NCI-H1694 (cell line): ENCODE measurements at places on chromosomes 11 and 22.
A peak's percentile ranks its signal among the peaks of the same experiment; 100 is the strongest.

- peak; percentile 73 for DNase-seq
Measured at GRCh38 chr11:45110562-45110961, 35.9 kb upstream of the PRDM11 start.

GRCh38 chr22:29078036-29078868 lies 5.4 kb downstream of the KREMEN1 start:
- no peak for DNase-seq

- no peak for DNase-seq
Measured at GRCh38 chr11:120195601-120196320, 15.1 kb upstream of the OAF start.

GRCh38 chr11:2909133-2909902 lies 19.9 kb downstream of the PHLDA2 start:
- no peak for DNase-seq

GRCh38 chr11:74806267-74806666 lies 57.6 kb downstream of the RNF169 start:
- DNase-seq: no peak

DNA sequence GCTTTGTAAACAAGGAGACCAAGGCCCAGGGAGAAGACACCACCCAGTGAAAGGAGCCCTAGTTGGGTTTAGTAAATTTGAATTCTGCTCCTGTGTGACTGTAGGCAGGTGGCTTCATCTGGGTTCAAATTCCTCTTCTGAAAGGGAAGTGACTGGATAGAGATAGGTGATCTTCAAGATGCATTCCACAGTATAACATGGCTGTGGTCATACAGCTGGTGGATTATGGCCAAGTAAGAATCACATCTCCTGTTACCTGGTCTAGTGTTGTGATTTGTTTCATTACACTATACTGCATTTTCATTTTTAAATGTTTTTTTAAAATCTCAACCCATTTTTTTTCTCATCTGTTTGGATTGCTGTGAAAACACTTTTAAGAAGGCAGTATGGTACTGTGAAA lies 58.0 kb upstream of the PICALM start:
- DNase-seq: no peak

DNA sequence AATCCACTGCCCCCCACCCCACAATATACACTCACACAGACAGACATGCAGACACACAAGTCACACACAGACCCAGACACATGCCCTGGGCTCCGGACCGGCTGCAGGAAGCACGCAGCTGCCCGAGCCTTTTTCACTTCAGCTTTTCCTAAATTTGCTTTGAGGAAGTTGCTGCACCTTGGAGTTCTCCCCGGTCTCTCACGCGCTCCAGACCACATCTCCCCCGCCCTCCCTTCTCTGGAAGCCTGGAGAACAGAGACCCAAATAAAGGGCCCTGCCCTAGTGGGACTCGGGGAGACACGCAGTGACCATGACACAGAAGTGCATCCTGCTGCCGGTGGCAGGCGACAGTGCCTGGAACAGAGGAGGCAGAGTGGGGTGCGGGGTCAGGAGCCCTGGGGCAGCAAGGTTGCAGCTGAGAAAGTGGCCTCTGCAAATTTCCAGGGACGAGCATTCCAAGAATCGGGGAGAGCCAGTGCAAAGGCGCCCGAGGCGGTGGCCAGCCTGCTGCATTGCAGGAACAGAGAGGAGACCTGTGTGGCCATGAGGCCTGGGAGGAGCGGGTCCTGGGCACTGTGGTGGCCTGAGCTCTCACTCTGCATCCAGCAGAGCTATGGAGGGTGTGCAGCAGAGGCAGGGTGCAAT lies 19.1 kb downstream of the RPL3 start:
- no peak for DNase-seq

GRCh38 chr22:40385036-40385782 lies 14.8 kb downstream of the SGSM3 start:
- DNase-seq: no peak

- no peak for DNase-seq
Measured at GRCh38 chr11:17930544-17931125, 82.2 kb downstream of the SERGEF start.

- DNase-seq: no peak
Measured at GRCh38 chr11:47272706-47273105, 2.8 kb downstream of the MADD start.

DNA sequence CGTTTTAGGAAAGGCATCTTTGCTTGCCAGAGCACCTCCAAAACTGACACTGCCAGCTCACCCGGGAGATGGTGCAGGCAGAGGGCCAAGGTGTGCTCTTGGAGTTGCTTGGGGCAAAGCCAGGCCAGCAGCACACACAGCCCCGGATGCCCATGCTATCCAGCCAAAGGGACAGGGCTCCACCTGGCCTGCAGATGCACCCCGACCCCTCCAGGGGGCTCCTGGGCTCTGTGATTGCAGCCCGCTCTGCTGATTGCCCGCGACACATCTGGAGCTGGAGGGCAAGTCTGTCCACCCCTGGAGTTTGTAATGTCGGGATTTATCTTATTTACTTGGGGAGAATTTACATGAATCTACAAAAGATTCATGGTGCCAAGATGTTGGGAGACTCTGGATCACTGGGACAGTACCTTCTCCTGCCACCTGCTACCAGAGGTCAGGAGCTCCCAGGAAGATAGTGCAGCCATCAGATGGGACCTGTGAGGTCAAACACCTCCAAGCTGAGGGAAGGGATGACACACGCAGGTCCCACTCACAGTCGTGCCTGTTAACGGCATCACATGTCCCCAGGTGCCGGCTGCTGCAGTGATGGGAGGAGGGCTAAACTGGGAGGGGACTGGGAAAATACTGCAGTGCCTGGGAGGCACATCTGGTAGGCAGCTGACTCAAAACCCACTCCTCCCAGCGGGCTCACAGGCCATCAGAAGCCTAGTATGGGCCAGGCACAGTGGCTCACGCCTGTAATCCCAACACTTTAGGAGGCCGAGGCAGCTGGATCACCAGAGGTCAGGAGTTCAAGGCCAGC lies 17.2 kb downstream of the CBX7 start:
- no peak for DNase-seq

GRCh38 chr11:121810291-121810690 lies 305.7 kb downstream of the BLID start:
- DNase-seq: no peak

DNA sequence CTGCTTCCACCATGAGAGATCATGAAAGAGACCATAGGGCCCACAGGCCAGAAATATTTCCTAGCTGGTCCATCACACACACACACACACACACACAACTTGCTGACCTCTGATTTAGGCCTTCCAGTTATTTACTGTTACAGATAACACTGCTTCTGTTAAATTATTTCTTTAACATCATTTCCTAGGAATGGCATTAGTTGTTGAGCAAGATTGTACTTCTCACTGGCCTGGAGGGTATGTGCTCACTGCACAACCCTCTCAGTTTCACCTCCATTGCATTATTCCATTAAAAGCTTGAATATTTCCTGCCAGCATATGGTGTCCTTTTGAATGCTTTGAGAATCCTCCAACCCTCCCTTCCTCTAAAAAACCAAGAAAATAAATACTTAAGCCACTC lies 104.4 kb downstream of the MICAL2 start:
- DNase-seq: no peak

GRCh38 chr11:33086017-33086416 lies 46.6 kb downstream of the TCP11L1 start:
- DNase-seq: no peak

DNA sequence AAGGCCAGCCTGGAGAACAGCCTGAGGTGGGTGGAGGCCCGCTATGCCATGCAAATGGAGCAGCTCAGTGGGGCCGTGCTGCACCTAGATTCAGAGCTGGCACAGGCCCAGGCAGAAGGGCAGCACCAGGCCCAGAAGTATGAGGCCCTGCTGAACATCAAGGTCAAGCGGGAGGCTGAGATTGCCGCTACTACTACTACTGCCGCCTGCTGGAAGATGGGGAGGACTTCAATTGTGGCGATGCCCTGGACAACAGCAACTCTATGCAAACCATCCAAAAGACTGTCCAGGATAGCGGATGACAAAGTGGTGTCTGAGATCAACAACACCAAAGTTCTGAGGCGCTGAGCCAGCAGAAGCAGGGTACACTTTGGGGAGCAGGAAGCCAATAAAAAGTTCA lies 3.1 kb upstream of the TMEM218 start:
- DNase-seq: no peak

- DNase-seq: no peak
Measured at GRCh38 chr11:78690352-78690987, 115.8 kb upstream of the NARS2 start.

GRCh38 chr11:86174101-86175046 lies 70.2 kb upstream of the EED start:
- DNase-seq: no peak

GRCh38 chr22:39938509-39939111 lies 21.6 kb upstream of the TMA7B start:
- DNase-seq: no peak

- DNase-seq: no peak
Measured at GRCh38 chr11:63165706-63166310, 21.8 kb upstream of the SLC22A24 start.

- DNase-seq: no peak
Measured at GRCh38 chr11:99683933-99684332, 663.2 kb downstream of the CNTN5 start.

DNA sequence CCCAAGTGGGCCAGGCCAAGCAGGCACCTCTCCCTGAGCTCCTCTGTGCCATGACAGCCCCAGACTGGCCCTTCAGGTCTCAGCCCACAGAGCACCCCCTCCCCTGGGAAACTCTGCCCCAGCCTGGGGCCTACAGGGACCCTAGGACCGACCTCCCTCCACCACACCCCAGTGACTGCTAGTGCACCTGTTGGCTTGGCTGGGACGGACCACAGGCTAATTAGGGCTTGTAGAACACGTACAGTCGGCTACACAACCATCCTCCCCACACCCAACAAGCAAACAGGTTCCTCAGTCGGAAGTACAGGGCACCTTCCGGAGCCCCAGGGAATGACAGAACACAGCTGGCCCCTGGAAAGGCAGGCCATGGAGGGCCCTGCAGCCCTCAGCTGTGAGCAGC lies 4.3 kb downstream of the SBF1 start:
- DNase-seq: no peak

DNA sequence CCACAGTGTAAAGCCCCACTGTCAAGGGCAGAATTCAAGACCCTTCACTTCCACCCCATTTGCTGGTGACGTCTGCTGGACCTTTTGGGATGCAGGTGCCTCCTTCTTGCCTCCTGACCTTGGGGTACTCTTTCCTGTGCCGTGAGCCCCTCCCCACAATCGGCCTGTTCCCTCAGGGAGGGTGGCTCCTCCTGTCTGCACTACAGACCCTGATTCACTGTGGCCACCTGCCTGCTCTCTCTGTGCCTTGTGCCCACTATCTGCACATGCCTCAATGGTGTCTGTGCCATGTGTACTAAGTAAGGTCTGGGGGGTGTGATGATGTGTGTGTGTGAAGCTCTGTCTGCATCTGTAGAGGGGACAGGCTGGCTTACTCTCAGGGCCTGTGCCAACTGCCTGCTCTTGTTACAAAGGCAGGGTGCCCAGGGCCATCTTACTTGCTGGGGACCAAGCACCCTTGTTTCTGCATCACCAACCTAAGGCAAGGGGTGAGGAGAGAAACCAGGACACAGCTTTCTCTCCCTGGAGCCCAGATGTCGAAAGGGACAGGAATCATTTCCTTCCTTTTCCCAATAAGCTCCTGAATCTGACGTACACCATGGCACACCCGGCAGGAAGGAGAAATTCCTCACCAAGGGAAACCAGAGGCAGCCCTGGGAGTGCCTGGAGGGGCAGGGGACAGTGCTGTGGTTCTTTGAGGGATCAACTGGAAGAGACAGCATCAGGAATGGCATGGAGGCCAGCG lies 3.7 kb downstream of the PPM1F start:
- no peak for DNase-seq

GRCh38 chr11:96179905-96180304 lies 163.1 kb downstream of the MAML2 start:
- DNase-seq: no peak

GRCh38 chr11:56700242-56700913 lies 1.5 kb downstream of the OR9G1 start:
- DNase-seq: no peak

GRCh38 chr22:48474881-48475280 lies 1352.8 kb downstream of the BRD1 start:
- DNase-seq: no peak

DNA sequence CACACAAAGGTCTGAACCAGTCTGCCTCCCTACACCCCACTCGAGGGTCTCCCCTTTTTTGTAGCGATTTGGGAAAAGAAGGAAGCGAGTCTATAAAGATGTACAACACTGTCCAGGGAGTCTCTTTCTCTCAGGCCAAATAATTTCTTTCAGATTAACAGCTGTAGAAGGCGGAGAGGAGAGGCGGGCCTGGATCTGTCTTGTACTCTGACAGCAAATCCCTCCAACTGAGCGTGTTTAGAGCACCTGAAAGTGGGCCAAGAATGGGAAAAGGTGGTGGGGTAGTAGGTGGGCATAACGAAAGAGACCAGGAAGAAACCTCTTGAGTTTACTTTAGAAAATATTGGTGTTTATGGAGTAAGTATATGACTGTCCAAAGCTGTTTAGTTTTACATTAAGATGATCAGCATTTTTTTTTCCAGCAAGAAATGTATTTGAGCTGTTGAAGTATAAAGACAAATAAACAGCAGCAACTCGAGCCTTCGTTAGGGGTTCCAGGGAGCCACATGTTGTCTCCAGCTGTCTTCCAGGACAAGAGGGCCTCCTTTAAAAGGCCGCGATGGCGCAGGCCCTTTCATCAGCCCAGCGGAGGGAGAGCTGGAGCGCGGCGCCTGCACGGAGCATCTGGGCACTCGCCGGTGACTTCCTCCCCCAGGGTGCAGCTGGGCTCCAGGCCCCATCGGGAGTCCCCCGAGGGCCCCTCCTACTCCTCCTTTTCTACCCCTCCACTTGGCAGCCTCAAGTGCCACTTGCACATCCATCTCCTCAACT lies 34.9 kb downstream of the SCUBE1 start:
- DNase-seq: peak; percentile 30

DNA sequence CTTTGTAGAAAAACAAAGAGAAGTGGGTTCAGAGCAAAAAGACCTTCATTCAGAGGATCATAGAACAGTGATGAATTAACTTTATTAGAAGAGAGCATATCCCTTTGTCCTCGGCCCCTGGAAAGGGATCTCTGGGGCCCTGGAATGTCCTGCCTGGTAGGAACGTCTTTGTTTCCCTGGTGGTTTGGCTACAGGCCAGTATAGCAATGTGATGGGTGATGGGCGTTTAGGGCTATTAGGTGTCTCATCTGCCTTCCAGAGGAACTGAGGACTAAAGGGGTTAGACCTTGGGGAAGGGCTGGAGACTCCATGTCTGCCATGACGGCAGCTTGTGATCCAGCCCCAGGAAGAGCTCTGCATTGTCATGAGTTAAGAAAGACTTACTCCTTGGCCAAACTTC lies 9.1 kb downstream of the APOL4 start:
- no peak for DNase-seq

DNA sequence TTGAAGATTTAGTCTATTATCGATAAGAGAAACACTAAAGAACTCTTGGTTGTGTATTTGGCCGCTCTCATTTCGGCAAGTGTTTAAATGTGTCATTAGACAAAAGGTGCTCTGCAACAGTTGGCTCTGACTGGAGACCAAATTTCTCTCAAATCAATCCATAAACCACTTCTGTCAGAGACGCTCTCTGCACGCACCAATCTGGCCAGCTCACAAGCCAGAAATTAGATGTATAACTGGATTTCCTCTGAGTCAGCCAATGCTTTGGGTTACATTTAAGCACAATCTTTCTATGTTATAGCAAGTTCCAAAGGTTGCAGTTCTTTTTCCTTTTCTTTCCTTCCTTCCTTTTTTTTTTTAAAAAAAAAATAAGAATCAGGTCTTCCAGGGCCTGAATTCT lies 17.6 kb upstream of the PARVA start:
- DNase-seq: no peak
